RWPE1 (cell line): ENCODE measurements at places on chromosomes 5 and 9.

DNA sequence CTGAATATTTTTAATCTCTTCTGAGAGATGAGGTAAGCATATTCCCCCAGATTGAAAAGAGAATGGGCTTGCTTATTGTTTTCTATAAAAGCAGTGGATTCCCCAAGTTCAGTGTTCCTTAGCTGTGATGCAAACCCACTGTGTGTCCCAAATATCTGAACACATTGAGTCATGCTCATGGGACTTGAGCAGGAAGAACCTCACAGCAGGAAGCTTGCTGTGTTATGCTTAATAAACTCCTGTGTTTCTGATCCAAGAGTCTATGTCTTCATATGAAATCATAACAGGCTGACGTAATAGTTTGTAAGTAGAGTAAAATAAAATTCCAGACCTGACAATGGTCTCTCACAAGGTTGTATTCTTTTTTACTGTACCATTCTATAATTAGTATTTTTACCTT is 24.8 kb upstream of the LOX start:
- DNase-seq = no peak

DNA sequence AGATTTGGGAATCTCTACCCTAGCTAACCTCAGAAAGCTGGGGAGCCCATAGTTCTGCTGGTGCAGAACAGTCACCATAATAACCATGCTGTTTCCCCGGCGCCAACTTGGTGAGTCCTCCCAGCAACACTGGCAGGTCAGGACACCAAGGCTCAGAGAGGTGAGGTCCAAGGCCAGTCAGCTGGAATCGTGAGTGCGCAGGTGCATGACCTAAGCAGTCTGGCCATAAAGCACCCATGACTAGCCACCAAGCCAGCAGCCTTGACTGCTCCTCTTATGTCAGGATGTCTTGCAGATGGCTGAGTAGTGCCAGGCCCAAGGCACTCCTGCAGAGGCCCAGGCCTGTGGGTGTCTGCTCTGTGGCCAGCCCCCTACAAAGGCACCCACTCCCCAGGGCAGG is 2.6 kb downstream of the RNF44 start:
- DNase-seq = no peak

- DNase-seq = peak; percentile 57
These were observed 557 bp upstream of the PHF2 start for GRCh38 chr9:93575796-93576257.

DNA sequence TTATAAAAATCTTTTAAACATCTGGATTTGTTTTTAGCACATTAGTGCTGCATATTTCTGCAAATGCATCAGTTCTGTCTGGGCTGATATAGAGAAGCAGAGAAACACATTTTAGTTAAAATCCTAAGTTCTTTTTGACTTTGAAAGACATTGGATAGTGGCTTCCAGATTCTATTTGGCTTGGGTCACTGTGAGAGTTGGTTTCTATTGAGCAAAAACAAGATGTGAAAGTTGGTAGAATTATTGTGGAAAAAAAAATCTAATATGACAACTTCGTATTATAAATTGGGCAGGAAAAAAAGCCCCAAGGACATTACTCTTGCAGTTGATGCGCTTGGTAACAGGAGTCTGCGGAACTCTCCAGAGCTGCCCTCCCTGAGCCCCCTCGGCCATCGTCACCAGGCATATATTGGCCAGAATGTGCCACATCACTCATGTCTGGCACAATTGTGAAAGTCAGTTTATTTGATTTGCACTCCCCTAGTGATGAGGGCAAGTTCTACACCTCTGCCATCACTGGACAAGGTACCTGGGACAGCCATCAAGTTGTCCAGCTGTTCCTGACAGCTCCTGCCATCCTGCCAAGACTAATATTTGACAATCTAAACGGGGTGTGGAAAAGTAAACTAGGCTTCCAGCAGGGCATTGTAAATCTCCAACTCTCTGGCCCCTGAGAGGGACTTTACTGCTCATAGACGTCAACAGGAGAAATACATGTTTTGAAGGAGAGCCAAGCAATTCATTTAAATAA is 334.5 kb downstream of the TENT4A start:
- no peak for DNase-seq

GRCh38 chr5:115579216-115579615 is 23.1 kb downstream of the TICAM2 start:
- no peak for DNase-seq

GRCh38 chr5:144042156-144042555 is 128.3 kb downstream of the YIPF5 start:
- no peak for DNase-seq

GRCh38 chr5:96439477-96440184 is 6.6 kb upstream of the PCSK1 start:
- no peak for DNase-seq

GRCh38 chr5:14590949-14591348 is 9.4 kb downstream of the OTULINL start:
- DNase-seq = no peak

DNA sequence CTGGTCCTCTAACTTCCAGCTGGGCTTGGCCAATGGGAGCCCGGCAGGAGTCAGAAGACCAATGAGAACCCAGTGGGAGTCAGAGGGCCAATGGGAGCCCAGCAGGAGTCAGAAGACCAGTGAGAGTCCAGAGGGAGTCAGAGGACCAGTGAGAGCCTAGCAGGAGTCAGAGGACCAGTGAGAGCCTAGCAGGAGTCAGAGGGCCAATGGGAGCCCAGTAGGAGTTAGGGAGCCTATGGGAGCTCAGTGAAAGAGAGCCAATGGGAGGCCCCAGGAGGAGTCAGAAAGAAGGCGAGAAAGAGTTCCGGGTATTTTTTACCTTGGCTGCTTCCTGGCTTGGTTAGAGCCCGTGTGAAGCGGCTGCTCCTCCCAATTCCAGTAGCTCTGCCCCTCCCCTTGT is 191.0 kb downstream of the GABBR2 start:
- no peak for DNase-seq

DNA sequence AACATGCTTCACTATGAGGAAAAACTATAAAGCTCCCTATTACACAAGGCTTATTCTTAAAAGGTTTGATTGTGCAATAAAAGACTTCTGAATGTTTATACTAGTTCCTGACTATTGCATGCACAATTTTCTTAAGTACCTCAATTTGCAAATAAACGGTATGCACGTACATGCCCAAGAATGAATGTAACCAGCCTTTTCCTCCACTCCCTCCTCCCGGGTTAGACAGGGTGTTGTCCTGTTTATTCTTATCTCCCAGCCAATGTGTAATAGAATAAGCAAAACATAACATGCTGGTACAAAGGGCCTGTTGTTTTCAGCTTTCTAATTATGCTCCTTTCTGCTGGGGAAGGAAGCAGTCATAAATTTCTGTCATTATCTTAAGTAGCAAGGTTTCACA is 79.1 kb downstream of the AOPEP start:
- peak; percentile 99 for DNase-seq

GRCh38 chr5:125323613-125324012 is 577.2 kb upstream of the ZNF608 start:
- DNase-seq = no peak

GRCh38 chr5:150211156-150212030 is 21.5 kb downstream of the SLC6A7 start:
- peak; percentile 54 for DNase-seq

DNA sequence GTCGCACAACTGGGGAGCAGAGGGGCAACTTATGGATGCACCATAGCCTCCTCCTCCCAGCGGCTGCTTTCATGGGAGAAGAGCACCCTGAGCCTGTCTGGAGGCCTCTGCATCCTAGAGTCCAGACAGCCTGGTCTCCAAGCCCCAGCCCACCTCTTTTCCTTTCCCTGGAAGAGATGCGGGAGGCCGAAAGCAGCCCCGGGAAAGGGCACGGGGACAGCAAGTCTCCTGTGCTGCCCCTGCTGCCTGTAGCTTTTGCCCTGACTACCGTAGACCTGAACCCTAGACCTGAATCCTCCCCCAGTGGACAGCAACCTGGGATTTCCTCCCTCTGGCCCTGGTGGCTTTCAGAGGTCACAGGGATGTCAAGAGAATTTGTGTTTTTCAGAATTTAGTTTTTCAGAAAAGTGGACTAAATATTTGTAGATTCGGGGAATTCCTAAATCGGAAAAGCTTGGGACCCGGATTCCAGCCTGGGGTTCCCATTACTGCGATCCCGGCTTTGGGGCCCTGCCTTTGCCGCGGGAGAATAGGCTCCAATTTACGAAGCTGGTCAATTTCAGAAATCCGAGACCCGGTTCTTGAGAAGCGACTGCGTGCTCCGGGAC is 4.3 kb upstream of the PITX1 start:
- DNase-seq = no peak

DNA sequence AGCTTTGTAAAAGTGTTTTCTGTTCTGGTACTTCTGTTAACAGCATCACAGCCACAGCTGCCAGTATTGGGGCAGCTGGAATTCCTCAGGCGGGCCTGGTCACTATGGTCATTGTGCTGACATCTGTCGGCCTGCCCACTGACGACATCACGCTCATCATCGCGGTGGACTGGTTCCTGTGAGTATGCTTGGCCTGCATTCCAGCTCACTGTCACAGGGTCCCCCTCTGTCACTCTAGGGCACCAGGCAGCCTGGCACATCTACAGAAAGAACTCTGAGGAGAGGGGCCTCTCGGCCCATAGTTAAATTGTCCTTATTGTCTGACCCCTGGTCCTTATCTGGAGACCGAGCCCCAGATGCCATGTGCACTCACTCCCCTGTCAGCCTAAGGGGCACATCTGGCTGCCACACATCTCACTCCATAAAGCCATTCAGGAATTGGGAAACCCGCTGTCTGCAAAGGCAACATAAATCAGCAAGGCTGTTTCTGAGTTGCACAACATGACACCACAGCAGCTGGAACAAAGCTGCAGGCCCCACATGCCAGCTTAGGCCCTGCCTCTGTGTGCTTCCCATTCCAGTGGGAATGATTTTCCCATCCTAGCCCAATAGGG is 77.5 kb downstream of the SLC1A3 start:
- DNase-seq = no peak

- DNase-seq = peak; percentile 24
These were observed 733 bp downstream of the COL23A1 start for GRCh38 chr5:178589180-178590140.

DNA sequence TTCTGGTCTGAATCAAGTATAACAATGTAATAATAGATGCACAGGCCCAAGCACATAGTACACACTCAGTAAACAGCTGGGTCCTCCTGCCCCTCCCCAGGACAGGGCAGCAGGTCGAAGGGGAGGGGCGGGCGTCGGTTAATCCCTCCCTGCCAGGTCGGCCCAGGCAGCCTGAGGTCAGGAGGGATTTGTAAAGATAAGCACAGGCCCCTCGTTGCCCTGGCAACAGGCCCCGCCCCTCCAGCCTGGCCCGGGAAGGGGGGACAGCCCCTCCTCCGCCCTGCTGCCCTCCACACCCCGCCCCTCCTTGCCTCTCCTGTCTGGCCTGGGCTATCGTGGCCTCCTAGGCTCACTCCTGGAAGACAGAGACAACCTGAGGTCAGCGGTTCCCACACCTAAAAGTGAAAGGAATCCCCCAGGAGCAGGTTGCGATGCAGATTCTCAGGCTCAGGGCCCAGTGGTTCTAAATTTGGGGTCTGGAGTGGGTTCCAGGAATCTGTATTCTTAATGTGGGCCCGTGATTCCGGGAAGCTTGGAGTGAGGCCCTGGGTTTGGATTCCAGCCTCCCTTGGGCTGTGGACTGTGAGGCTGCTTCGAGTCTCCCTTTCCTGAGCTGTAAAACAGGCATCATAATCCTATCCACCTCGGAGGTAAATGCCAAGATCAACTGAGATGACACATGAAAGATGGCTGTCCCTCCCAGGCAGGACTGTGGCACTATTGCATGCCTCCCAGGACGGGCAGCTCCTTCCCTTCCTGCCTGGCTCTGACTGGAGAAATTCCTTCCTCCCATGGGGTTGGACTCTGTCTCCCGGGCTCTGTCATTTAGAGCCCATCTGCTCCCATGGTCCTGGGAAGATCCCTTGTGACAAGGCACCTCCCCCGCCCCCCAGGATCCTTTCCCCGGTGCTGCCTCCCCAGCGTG is 4.4 kb downstream of the CRB2 start:
- no peak for DNase-seq

DNA sequence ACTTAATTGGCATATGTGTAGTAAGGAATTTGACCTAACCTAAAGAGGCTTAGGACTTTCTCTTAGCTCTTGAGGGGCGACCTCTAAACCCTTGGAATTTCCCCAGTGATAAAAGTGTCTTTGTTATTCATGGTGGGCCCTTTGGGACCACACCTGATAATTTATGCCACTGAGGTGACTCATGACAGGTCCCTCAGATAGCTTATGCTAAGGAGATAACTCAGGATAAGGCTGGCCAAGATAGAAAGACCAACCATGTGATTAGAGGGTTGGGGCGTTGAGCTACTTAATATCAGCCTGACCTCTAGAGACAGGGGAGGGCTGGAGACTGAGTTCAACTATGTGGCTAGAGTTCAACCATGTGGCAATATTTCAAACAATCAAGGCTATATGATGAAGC is 218.1 kb downstream of the AP3B1 start:
- no peak for DNase-seq

DNA sequence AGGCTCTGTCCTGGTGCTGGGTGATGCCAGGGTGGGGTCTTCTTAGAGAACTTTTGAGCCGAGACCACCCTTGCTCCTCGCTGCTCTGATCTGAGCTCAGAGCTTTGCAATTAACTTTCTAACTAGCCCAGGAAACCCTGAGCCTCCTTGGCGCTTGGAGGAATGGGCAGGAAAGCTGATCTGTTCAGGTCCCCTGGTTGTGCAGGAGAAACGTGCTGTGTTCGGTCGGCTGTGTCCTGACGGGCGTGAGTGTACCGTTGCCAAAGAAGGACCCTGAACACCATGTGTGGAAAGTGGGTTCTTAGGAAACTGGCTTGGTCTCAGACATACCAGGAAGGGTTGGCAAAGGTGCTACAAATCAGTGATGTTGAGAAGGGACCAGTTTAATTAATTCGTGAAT is 1.8 kb downstream of the TCF7 start:
- no peak for DNase-seq

- DNase-seq = no peak
These were observed 289.6 kb downstream of the ANXA1 start for GRCh38 chr9:73441223-73441622.

- DNase-seq = no peak
These were observed 22.2 kb downstream of the ELL2 start for GRCh38 chr5:95939465-95939864.

- no peak for DNase-seq
These were observed 76.8 kb downstream of the ADAMTS2 start for GRCh38 chr5:179268399-179268952.

DNA sequence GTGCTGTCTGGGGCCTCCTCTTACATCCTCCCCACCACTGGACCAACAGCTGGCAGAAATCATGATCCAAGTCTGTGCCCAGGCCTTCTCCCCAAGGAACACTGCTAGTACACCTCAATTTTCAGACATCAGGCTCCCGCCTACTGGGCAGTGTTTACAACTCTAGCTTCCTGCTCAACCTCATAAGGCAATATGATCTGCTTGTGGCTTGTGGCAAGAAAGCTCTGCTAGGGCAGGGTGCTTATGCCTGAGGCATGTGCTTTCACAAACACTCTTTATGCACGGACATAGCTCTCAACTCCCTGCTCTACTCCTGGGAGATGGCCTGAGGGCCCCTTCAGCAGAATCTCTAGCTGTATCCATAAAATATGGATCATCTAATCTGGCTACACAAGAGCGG is 32.5 kb downstream of the SH3TC2 start:
- DNase-seq = no peak

- DNase-seq = peak; percentile 100
These were observed at the start of gene MSX2 for GRCh38 chr5:174724484-174725260. TSS of gene MSX2 (plus strand) at chr5:174724582. CDS start at chr5:174724660, 78 bp downstream.

- no peak for DNase-seq
These were observed 85.8 kb downstream of the LHFPL2 start for GRCh38 chr5:78562714-78563330.
